ENCODE measurements at places on chromosomes 3 and 15. TPM values are rescaled to one million over a fixed set of nuclear protein-coding genes. Genes with fewer than 3 reads are reported as not detected.

GRCh38 chr3:127663151-127663550 lies 9.6 kb upstream of the ABTB1 start:
- no peak overlapping the region for H3K4me3 ChIP-seq
- DNase-seq = no peak
- H3K27me3 ChIP-seq = no peaks in the 10 kb centered on the region
- H3K27ac ChIP-seq = no peak overlapping the region

GRCh38 chr3:194487289-194488054 lies 670 bp upstream of the ATP13A3 start:
- H3K27ac ChIP-seq = no peak overlapping the region
- peaks cover 10% of the 10 kb centered on the region for H3K36me3 ChIP-seq
- no peak for DNase-seq
- H3K27me3 ChIP-seq = no peaks in the 10 kb centered on the region

VGLL3 gene
- 77.4 TPM for total RNA-seq

AHSG gene
- not detected for total RNA-seq

GRCh38 chr3:492586-493316 lies 296.2 kb downstream of the CHL1 start:
- no peak for DNase-seq
- H3K27ac ChIP-seq = no peak overlapping the region
- H3K36me3 ChIP-seq = no peaks in the 10 kb centered on the region
- H3K4me3 ChIP-seq = no peak overlapping the region
- H3K4me1 ChIP-seq = no peaks in the 10 kb centered on the region
- H3K27me3 ChIP-seq = no peaks in the 10 kb centered on the region

DNA sequence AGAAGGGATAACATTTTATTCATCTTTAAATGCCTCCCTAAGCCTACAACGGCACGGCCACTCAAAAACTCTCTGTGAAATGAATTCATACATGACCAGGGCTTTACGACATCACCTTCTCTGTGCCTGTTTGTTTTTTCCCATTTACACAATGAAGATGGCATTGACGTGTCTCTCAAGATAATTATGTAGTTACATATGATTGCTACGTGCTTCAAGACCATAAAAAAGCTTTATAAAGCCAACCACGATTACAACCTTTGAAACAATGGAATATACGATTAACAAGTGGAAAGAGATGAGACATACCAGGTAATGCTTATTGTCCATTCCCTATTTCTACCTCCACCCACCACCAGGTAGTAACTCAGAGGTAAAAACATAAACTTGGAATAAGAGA lies 168.4 kb downstream of the P3H2 start:
- no peak for DNase-seq
- no peak overlapping the region for H3K27ac ChIP-seq
- H3K4me3 ChIP-seq = no peak overlapping the region
- H3K36me3 ChIP-seq = no peaks in the 10 kb centered on the region
- H3K27me3 ChIP-seq = no peaks in the 10 kb centered on the region

- DNase-seq = no peak
- H3K4me3 ChIP-seq = peak overlapping the region; percentile 74
- peak overlapping the region; percentile 76 for H3K27ac ChIP-seq
- no peaks in the 10 kb centered on the region for H3K36me3 ChIP-seq
Measured at GRCh38 chr15:96328181-96328876, 2.2 kb upstream of the NR2F2 start.

GRCh38 chr3:183116025-183116614 lies 16.8 kb upstream of the MCCC1 start:
- no peaks in the 10 kb centered on the region for H3K36me3 ChIP-seq
- H3K4me1 ChIP-seq = no peaks in the 10 kb centered on the region
- no peak overlapping the region for H3K27ac ChIP-seq
- peak; percentile 82 for DNase-seq
- no peaks in the 10 kb centered on the region for H3K27me3 ChIP-seq

PSTPIP1 gene
- 11.7 TPM for total RNA-seq

DNA sequence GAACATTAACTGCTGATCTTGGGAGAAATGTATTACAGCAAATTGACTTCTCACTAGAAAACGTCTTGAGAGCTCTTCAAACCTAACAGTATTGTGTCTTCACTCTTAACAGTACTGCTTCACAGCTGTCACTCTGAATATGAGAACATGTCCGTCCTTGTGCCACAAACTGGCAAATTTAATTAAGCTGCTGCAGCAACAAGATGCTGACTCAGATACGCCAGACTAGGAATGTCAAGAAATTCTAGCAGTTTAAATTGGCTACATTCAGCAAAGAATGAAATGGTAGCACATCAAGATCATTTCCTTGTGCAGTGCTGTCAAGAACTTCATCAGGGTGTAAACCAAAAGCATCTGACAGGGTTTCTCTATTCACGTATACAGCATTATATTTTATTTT lies 7.6 kb downstream of the ICE2 start:
- H3K27ac ChIP-seq = no peak overlapping the region
- no peak overlapping the region for H3K4me3 ChIP-seq
- peaks cover 31% of the 10 kb centered on the region for H3K36me3 ChIP-seq
- H3K27me3 ChIP-seq = no peaks in the 10 kb centered on the region

- H3K36me3 ChIP-seq = no peaks in the 10 kb centered on the region
- H3K4me1 ChIP-seq = peaks cover 32% of the 10 kb centered on the region
- no peak overlapping the region for H3K4me3 ChIP-seq
- H3K27ac ChIP-seq = no peak overlapping the region
- no peak for DNase-seq
- H3K27me3 ChIP-seq = no peaks in the 10 kb centered on the region
Measured at GRCh38 chr15:94412979-94413746, 181.8 kb downstream of the MCTP2 start.

- no peak for DNase-seq
- no peaks in the 10 kb centered on the region for H3K36me3 ChIP-seq
- H3K27me3 ChIP-seq = no peaks in the 10 kb centered on the region
- no peak overlapping the region for H3K4me3 ChIP-seq
- peaks cover 10% of the 10 kb centered on the region for H3K4me1 ChIP-seq
- no peak overlapping the region for H3K27ac ChIP-seq
Measured at GRCh38 chr3:140092848-140093536, 158.0 kb downstream of the CLSTN2 start.

- H3K4me1 ChIP-seq = no peaks in the 10 kb centered on the region
- H3K36me3 ChIP-seq = no peaks in the 10 kb centered on the region
- DNase-seq = no peak
- H3K4me3 ChIP-seq = peak overlapping the region; percentile 34
Measured at GRCh38 chr3:5251196-5251583, 63.7 kb downstream of the EDEM1 start.

DNAH1 gene
- 0.14 TPM for total RNA-seq

FYCO1 gene
- 7.2 TPM for total RNA-seq

MUSTN1 gene
- 35.7 TPM for total RNA-seq

EFCAB12 gene
- total RNA-seq = not detected

DNA sequence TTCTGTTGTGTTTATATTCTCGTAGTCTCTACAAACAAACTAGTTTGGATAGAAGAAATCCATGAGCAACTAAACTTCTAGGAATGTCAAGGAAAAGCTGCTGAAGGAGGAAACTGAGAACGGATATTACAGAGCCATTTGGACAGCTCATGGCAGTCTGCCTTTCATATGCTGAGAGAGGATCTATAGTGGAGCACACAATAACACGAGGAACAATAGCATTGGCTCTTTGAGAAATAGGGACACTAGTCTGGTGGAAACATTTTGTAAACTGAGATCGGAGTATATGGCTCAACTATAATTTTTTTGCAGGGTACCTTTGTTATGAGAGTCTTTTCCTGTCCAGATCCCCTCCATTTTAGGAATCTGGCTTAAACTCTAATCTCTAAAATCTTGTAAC lies 200.5 kb downstream of the CLSTN2 start:
- H3K4me3 ChIP-seq = no peak overlapping the region
- H3K4me1 ChIP-seq = no peaks in the 10 kb centered on the region
- H3K36me3 ChIP-seq = no peaks in the 10 kb centered on the region
- H3K27ac ChIP-seq = no peak overlapping the region

- H3K27me3 ChIP-seq = no peaks in the 10 kb centered on the region
- peaks cover 32% of the 10 kb centered on the region for H3K4me1 ChIP-seq
- H3K27ac ChIP-seq = peak overlapping the region; percentile 75
- no peak for DNase-seq
Measured at GRCh38 chr3:23944007-23944783, 891 bp upstream of the NR1D2 start.

P2RY13 gene
- not detected for total RNA-seq

MESP2 gene
- total RNA-seq = not detected

DNA sequence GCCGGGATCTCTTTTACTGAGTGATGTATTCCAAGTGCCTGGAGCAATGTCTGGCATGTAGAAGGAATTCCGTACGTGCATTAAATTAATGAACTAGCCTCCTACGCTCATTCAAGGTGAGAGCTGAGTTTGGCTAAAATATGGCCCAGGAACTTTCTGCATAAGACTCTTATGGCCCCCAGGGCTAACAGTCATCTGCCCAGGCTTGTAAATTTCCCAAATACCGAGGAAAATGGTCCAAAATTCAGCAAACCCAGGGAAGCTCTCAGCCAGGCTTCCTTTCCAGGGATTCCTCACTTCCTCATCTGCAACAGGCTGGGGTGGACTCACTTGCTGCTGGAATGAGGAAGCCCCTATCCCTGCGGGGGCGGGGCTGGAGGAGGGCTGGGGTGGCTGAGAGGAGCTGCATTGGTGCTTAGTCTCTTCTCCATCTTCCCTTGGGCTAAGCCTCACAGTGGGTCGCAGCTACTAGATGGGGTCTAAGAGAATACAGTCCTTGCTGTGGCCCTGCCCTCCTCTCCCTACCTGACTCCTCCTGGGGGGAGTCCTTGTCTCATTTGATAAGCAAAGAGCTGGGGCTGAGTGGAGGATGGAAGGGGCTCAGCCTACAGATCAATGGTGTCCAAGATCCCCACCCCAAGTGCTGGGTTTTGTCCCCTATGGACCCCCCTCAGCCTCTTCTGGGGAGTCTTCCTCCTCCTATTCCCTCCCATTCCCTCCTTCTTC lies 28.5 kb upstream of the APOD start:
- H3K27me3 ChIP-seq = no peaks in the 10 kb centered on the region
- H3K36me3 ChIP-seq = no peaks in the 10 kb centered on the region
- DNase-seq = no peak
- no peak overlapping the region for H3K4me3 ChIP-seq
- no peak overlapping the region for H3K27ac ChIP-seq

- no peaks in the 10 kb centered on the region for H3K27me3 ChIP-seq
- no peak for DNase-seq
- H3K36me3 ChIP-seq = no peaks in the 10 kb centered on the region
- no peak overlapping the region for H3K4me3 ChIP-seq
Measured at GRCh38 chr3:46397111-46397510, 9.8 kb downstream of the CCR5AS start.

FSTL1 gene
- total RNA-seq = 148 TPM

RASL12 gene
- 0.08 TPM for total RNA-seq

DNA sequence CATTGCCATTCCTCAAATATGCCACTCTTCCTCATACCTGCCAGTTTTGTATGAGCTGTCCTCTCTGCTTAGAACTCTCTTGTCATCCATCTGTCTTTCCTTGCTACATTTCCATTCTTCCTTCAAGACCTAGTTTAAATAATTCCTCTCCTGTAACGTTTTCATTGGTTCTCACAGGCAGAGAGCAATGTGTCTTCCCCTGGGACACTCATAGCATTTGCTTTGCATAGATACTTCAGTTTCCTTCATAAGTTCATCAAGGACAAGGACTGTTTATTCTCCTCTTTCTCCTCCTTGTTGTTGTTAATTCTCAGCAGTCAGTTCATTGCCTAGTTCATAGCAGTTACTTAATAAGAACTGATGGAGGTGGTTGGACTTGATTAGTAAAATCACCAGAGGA lies 10.5 kb downstream of the NR2C2 start:
- H3K4me3 ChIP-seq = no peak overlapping the region
- DNase-seq = no peak
- peaks cover 12% of the 10 kb centered on the region for H3K36me3 ChIP-seq
- no peak overlapping the region for H3K27ac ChIP-seq
- no peaks in the 10 kb centered on the region for H3K4me1 ChIP-seq

- H3K27ac ChIP-seq = no peak overlapping the region
- no peaks in the 10 kb centered on the region for H3K4me1 ChIP-seq
- no peaks in the 10 kb centered on the region for H3K27me3 ChIP-seq
Measured at GRCh38 chr3:8825153-8825825, 55.9 kb upstream of the OXTR start.

- DNase-seq = no peak
- no peaks in the 10 kb centered on the region for H3K27me3 ChIP-seq
- H3K27ac ChIP-seq = no peak overlapping the region
- H3K4me3 ChIP-seq = no peak overlapping the region
Measured at GRCh38 chr3:164818318-164818717, 260.0 kb downstream of the SI start.

GRCh38 chr3:30155755-30156154 lies 450.6 kb upstream of the TGFBR2 start:
- no peak for DNase-seq
- no peaks in the 10 kb centered on the region for H3K4me1 ChIP-seq
- H3K27me3 ChIP-seq = no peaks in the 10 kb centered on the region
- H3K36me3 ChIP-seq = no peaks in the 10 kb centered on the region

TRAT1 gene
- total RNA-seq = 0.08 TPM

GOLGA6B gene
- total RNA-seq = not detected

AADACL2 gene
- not detected for total RNA-seq

IL5RA gene
- total RNA-seq = not detected

GRCh38 chr3:109384164-109384563 lies 46.8 kb upstream of the DPPA4 start:
- no peak overlapping the region for H3K27ac ChIP-seq
- no peaks in the 10 kb centered on the region for H3K36me3 ChIP-seq
- H3K27me3 ChIP-seq = no peaks in the 10 kb centered on the region
- no peaks in the 10 kb centered on the region for H3K4me1 ChIP-seq
- H3K4me3 ChIP-seq = no peak overlapping the region

- no peaks in the 10 kb centered on the region for H3K36me3 ChIP-seq
- H3K27ac ChIP-seq = no peak overlapping the region
Measured at GRCh38 chr3:178465260-178466180, 70.7 kb upstream of the KCNMB2 start.

NMD3 gene
- 63.7 TPM for total RNA-seq

DNA sequence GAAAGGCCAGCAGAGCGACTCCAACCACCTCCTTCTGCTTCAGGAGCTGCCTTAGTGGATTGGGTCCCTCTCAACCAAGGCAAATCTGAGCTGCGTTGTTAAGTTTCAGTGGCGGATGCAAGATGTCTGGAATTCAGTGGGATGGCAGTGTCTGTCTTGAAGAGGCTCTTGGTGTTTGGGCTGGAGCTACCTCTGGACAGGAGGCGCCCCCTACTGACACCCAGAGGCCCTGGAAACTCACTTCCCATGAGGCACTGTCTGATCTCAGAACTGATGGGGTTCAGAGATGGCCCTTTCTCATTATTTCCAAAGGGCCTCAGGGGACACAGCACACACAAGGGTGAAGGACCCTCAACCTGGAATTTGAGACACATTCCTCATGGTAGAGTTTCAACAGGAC lies 6.0 kb upstream of the SLC28A1 start:
- no peak overlapping the region for H3K4me3 ChIP-seq
- peaks cover 7% of the 10 kb centered on the region for H3K4me1 ChIP-seq
- peak; percentile 73 for DNase-seq
- H3K27ac ChIP-seq = no peak overlapping the region
- H3K36me3 ChIP-seq = no peaks in the 10 kb centered on the region
- H3K27me3 ChIP-seq = no peaks in the 10 kb centered on the region

NANOGP8 gene
- not detected for total RNA-seq

PPARG gene
- total RNA-seq = 0.08 TPM
